NCI-H1092 (cell line): ENCODE measurements at places on chromosomes 6 and 20.

DNA sequence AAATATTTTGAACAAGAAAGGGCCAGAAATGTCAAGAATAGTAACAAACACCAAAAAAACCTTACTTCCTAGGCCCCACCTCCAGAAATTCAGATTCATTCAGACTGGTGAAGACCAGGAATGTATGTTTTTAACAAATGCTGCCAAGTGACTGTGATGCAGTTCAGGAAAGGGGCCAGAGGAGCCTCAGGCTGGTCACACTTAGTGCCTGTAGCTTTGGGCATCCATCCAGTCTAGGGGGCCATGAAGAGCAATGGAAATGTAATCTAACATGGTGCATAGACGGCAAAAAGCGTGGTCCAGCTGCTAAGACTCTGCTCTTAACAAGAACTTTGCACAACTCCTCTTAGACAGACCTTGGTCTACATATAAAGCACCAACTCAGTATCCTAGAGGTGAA is 7.1 kb downstream of the GJA1 start:
- no peak for DNase-seq

- no peak for DNase-seq
These were observed 311.4 kb downstream of the HACE1 start for GRCh38 chr6:104548297-104548696.

DNA sequence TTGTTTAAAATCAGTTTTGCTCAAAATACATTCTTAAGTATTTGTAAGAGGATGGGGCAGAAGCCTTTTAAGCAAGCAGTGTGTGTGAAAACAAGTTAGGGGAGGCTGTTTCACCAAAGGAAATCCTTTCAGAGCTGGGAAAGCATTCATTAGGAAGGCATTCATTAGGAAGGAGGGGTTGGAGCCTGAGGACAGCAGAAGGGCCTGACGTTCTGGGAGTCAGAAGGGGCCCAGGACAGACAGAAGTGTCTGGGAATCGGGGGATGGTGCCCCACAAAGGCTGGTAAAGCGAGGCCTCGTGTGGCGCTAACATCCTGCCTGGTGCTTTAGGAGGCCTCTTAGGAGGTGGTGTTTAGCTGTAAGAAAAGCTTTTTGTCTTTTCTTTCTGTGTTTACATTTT is 80.6 kb upstream of the NXT1 start:
- DNase-seq, result no peak

- DNase-seq, result peak; percentile 51
These were observed 15.5 kb downstream of the SDCBP2 start for GRCh38 chr20:1313236-1313964.

- DNase-seq, result no peak
These were observed 13.0 kb downstream of the KIF16B start for GRCh38 chr20:16560216-16560615.

GRCh38 chr20:38156280-38156679 is 8.8 kb downstream of the TGM2 start:
- DNase-seq, result no peak

DNA sequence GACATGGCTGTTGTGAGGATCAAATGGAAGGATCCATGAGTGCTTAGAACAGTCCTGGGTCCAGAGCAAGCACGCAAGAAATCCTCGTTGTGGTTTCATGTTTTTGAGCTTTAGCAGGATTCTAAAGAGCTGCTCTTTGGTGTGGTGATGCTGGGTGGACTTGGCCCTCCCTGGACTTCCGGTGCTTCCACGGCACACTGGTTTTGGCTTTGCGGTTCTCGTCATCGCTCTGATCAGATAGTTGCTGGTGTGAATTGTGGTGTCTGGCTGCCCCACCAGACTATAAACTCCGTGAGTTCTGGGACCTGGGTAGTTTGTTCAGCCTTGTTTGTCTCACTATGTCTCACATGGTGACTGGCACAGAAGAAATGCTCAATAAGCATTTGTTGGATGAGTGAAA is 3.3 kb downstream of the HNF4A start:
- no peak for DNase-seq

- no peak for DNase-seq
These were observed 6.4 kb downstream of the RPS12 start for GRCh38 chr6:132820629-132821381.

- peak; percentile 44 for DNase-seq
These were observed 123.3 kb upstream of the COL21A1 start for GRCh38 chr6:56370561-56371211.

GRCh38 chr6:148885136-148885865 is 138.5 kb downstream of the UST start:
- no peak for DNase-seq

DNA sequence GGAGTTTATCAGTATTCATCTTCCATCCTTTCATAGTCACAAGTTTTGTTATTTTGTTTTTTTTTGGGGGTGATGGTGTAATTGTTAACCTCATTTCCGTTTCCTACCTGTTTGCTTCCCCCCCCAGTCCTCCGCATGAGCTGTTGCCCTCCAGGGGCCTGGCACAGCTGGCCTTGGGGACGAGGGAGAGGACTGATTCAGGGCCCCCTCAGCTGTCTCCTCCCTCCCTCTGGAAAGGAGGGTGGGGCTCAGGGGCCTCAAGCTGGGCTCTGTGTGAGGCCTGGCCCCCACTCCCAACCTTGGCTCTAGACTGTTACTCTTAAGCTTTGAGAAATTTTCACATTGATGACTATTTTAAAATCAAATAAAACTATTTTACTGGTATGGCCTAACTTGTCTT is 4.0 kb downstream of the LRRC73 start:
- no peak for DNase-seq

DNA sequence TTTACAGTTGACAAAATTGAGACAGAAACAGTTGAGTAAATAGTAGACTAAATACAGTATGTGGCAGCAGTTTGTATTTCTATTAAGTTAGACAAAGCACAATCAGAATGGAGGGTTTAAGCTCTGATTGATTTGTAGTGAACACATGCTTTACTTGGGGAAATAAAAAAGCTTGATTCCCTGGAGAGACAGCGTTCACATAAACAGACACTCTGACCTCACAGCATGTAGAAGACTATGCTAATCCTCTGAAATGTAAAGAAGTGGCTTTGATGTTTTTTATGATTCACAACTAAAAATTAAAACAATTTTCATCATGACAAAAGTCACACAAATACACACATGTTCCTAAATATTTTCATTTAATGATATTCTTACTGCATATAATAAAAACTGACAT is 126.9 kb upstream of the FAM83B start:
- DNase-seq, result no peak

GRCh38 chr6:71967436-71967835 is 81.1 kb downstream of the RIMS1 start:
- DNase-seq, result no peak

DNA sequence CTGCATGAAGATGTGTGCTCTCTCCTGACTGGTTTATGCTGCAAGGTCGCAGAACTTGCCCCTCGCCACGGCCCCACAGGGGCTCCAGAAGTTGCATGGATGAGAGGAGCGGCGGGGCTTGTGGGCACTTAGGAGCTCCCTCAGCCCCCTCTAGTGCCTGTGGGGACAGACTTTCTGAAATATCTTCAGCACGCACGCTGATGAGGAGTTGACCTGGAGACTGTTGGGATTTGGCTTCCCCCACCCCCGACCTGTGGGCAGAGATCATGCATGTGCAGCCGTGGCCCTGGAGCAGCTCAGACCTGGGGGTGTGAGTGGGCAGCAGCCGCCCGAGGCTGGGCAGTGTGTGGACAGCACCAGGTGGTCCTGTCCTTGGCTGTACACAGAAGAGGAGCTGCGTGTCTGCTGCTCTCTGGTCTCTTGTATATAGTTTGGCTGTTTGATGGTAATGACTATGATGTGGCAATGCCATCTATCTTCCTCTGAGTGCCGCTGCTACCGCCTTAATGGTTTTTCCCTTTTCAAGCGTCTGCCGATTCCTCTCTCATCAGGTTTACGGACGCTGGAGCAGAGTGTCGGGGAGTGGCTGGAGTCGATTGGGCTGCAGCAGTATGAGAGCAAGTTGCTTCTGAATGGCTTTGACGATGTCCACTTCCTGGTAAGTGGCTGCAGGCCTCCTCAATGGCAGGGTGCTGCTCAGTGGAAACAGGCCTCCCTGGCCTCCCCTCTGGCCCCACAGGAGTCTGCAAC is 81.4 kb downstream of the TCP11 start:
- no peak for DNase-seq

DNA sequence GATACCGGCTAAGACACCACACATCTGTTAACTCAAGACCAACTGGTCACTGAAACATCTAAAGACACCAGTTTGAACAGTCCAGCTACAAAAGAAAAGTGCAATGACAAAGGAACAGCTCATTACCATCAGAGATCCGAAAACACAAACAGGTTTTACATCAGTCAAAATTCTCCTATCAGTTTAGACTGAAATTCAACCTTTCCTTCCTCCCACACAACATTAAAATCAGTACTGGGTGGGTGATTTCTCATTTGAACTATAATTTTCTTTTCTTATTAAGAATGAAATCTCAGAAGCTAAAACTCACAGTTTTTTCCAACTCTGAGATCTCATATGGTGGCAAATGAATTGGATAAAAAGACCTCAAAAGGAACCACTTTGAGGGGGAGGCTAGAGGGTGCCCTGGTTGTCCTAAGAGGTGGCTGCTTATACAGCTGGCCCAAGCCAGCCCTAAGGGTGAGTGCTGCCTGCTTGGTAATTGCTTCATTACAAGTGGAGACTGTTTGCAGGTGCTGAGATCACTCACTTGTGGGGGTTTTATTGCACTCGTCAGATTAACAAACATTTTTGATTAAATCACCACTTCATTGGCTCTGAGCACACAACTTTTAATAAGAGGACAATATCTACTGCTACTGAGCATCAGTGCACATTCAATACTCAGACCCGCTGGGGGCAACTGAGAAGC is 4.3 kb downstream of the CCDC167 start:
- peak; percentile 78 for DNase-seq

DNA sequence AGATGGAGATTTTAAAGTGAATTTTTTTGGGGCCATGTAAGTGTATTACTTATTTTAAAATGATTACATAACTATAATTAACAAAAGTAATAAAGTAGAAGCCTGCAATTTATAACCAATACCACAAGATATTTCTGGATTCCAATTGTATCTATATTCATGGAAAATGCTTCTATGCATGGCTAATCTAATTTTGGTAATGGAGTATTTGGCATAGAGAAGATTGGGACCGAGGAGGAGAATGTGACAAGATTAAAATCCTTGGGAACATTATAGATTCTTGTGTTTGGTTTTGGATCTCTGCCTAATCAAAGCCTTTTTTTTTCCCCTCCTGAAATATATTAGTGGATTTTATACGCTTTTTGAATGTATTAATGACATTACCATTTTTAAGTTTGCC is 12.9 kb upstream of the TMX4 start:
- DNase-seq, result no peak

- DNase-seq, result no peak
These were observed 51.7 kb downstream of the GFOD1 start for GRCh38 chr6:13435477-13436246.

DNA sequence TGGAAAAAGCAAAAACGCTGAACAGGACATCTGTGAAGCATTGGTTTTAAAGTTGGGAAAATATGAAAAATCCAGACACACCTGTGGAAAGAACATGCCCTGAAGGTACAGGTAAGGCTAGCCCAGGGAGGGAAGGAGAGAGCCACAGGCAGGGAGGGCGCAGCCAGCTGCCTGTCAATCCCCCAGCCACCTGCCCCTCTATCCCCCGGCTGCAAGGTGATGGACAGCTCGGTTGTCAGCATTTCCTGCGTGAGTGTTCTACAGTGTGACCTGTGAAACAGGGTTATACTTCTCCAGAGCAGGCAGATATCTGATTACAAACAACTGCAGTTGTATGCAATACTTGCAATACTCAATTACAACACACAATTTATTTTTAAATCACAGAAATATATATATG is 358.1 kb downstream of the SMOC2 start:
- DNase-seq, result no peak

- no peak for DNase-seq
These were observed 16.8 kb downstream of the SFT2D1 start for GRCh38 chr6:166325383-166326042.

DNA sequence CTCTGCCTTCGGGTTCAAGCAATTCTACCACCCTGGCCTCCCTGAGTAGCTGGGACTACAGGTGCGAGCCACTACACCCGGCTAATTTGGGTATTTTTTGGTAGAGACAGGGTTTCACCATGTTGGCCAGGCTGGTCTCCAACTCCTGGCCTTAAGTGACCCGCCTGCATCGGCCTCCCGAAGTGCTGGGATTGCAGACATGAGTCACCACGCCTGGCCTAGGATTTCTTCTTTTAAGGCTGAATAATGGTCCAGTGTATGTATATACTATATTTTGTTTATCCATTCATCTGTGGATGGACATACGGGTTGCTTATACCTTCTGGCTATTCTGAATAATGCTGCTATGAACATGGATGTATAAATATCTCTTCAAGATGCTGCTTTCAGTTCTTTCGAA is 17.1 kb downstream of the RIOK1 start:
- DNase-seq, result no peak

- peak; percentile 74 for DNase-seq
These were observed 3.4 kb downstream of the TREM2 start for GRCh38 chr6:41159415-41160082.

DNA sequence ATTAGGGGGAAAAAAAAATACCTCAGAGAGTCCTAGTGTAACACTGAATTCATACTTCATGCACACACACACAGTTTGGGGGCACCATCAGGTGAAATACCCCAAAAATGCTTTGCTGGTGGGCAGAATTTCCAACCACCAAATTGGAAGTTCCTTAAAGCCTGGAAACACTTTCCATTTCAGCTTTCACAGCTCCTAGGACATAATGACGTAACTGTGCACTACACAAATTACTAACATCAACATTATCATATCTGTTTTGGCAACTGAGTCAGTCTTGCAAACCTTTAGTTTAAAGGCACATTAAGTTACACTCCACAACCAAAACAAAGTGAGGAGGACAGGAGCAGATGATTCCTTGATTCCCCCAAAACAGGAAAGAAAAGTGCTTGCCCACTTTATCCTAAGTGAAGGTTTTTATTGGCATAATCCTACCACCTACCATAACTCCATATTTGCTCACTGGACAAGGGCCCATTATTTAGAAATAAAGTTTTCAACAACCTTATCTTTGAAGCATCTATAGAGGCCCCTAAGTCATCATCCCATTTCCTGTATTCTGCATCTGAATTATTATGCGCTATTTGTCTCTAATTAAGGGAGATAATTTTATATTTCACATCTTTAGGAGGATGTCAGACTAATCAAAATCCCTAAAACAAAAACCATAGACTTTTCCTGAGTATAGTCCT is 3.4 kb downstream of the MBOAT1 start:
- DNase-seq, result no peak

- no peak for DNase-seq
These were observed 32.8 kb upstream of the HBS1L start for GRCh38 chr6:135087403-135087802.

DNA sequence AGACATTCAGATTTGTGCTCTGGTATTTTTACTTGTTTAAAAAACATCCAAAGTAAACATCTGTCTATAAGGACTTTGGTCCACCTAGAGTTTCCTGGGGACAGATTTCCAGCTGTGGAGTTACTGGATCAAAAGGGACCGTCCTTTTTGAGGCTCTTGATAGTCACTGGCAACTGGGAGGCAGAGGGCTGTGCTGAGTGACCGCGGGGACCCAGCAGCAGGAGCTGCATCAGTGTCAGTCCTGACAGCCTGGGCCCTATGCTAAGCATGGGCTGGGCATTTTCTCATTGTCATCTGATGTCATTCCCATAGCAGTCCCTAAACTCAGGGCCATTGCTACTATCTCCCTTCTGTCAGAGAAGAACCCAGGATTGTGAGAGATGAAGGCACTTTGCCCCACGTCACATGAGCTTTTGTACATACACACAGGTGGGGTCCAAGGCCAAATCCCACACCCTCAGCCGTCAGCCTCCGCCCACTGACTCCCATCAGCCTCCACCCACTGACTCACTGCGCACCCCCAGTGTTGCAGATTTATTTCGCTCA is 293.8 kb downstream of the TAF4 start:
- no peak for DNase-seq

- DNase-seq, result no peak
These were observed 47.5 kb upstream of the RIN2 start for GRCh38 chr20:19710336-19711120.
